ENCODE measurements at places on chromosomes 16 and 17.

DNA sequence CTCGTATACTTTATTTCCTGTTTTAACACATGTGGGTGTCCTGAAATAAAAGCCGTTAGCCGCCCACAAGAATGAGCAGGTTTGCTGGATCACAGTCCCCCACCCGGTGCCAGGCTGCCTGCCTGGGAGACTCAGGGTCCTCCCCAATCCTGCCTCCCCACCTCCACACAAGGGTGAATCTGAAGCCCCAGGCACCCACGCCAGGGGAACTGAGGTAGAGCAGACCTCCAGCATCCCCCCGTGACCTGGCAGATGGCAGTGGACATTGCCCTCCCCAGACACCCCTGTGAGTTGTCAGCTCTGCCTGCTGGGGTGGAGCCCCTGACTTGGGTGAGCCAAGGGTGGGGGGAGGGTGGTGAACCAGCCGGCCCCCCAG, 114.8 kb downstream of the METRNL start:
- no peak for DNase-seq

DNA sequence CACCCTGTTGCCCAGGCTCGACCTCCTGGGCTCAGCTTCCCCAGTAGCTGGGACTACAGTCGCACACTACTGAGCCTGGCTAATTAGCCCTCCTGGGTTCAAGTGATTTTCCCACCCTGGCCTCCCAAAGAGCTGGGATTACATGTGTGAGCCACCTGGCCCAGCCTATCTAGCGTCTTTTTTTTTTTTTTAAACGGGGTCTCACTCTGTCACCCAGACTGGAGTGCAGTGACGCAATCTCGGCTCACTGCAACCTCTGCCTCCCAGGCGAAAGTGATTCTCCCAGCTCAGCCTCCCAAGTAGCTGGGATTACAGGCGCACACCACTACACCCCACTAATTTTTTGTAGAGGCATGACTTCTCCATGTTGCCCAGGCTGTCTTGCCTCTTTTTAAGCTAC, 33.3 kb downstream of the GLG1 start:
- DNase-seq, result no peak

GRCh38 chr16:25235991-25236390, 19.2 kb downstream of the AQP8 start:
- no peak for DNase-seq

DNA sequence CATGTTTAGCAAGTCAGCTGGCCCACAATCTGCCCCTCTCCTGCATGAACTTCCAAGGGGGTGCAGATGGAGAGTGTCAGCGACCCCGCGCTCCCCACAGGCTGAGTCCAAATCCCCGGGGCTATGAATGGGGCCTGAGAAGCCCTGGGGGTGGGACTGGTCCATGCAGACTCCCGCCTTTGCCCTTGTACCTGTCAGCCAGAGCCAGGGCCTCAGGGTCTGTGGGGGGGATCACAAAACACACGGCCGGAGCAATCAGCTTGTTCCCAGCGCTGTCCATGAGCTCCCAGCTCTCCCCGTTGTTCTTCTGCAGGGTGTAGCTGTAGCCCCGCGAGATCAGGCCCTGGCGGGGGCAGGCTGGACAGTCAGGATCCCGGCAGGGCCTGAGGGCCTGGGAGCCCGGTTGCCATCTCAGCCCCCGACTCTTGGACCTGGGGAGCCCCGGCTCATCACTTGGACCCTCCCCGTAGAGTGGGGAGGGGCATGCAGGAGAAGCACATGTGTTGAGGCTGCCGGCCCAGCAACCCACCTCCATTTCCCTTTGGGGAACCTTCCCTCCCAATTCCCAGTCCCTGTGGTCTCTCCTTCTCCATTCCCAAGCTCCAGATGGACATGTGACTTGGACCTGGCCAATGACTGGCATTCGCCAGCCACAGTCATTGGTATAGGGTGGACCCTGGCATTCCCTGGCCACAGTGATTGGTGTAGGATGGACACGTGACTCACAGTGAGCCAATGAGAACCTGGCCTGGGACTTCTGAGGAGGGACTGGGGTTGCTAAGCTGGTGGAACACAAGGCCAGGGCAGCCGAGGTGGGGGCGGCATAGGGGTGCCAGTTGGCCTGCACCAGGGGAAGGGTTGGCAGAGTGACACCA, 42.4 kb downstream of the PPL start:
- DNase-seq, result no peak

- peak; percentile 80 for DNase-seq
Observed at GRCh38 chr17:76714822-76715495, 4.2 kb upstream of the MXRA7 start.

DNA sequence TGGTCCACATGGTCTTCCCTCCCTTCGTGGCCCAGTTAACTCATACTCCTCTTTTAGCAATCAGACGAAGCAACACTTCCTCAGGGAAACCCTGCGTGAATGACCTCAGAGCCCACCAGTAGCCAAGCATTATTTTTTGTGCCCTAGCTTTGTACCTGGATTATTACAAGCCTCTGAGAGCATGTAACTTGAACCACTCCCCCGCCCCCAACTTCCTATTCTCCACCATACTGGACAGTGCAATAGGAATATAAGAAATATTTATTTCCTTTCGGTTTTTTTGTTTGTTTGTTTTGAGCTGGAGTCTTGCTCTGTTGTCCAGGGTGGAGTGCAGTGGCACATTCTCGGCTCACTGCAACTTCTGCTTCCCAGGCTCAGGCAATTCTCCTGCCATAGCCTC, 2.9 kb downstream of the CPPED1 start:
- no peak for DNase-seq

GRCh38 chr17:18925187-18925586, 26.8 kb upstream of the SLC5A10 start:
- no peak for DNase-seq

- DNase-seq, result no peak
Observed at GRCh38 chr16:80023865-80024264, 423.3 kb upstream of the MAF start.

DNA sequence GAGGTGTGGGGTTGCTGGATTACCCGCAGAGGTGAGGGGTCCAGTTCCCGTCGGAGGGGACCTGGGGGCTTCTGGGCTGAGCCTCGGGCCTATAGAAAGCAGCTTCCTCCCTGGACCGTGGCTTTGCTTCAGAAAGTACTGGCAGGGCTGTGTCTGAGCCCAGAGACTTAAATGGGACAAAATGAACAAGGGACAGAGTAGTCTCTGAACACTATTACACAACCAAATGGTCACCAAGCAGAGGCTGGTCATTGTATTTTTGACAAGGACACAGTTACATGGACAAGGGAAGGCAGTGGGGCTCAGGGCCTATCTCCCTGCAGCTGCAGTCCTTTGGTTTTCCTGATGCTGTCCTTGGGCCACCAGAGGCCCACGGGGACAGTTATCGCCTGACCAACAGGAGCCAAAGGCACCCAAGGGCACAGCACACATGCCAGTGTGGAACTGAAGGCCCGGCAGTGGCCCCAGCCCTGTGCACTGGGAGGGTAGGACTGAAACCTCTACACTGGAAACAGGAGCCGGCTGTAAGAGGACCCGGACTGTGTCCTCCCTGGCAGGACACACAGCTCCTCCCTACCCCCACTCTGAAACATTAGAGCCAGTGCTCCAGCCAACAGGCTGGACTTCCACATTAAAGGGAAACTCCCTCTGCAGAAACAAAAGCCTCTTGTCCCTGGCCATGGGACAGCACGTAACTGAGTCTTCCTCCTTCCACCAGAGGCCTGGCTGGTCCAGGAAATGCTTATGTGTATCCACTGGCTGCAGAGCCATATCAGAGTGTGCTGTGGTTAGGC, 26.0 kb upstream of the ERN1 start:
- peak; percentile 69 for DNase-seq

DNA sequence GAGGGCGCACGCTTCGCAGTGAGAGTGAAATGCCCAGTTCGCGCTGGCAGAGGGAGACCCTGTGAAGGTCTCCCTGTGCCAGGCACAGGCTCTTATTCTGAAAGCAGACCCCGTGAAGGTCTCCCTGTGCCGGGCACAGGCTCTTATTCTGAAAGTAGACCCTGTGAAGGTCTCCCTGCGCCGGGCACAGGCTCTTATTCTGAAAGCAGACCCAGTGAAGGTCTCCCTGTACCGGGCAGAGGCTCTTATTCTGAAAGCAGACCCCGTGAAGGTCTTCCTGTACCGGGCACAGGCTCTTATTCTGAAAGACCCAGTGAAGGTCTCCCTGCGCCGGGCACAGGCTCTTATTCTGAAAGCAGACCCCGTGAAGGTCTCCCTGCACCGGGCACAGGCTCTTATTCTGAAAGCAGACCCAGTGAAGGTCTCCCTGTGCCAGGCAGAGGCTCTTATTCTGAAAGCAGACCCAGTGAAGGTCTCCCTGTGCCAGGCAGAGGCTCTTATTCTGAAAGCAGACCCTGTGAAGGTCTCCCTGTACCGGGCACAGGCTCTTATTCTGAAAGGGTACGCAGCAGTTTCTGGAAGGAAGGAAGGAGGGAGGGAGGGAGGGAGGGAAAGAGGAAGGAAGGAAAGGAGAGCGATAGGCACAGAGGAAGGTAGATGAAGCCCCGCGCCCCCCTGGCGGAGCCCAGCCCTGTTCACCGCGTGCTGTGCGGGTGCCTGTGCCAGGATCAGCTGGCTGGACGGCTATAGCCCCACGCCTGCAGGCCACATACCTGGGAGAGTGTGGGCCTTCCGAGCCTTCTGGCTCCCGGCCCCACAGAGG, 55.3 kb downstream of the WDR45B start:
- DNase-seq, result peak; percentile 69

DNA sequence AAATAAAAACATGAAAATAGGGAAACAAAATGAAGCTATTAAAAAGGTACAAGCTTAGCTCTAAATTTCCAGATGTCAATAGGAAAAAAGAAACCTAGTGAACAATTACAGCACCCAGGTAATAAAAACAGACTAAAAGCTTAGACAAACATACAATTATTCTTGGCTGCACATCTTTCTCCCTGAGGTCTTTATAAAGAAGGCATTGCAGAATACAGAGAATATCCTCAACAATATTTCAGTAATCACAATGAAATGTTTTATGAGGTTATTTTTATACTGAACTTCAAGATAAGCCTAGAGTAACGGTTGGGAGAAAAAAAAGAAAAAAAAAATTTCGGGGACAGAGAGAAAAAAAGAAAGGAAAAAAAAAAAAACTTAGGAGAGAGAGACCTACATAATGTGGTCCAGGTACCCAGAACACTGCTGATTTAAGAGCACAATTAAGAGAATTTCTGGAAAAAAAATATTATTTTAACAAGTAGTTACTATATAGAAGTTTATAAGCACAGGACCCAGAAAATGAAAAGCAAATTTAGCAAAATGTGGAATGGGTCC, 26.5 kb downstream of the KANSL1 start:
- DNase-seq, result no peak

DNA sequence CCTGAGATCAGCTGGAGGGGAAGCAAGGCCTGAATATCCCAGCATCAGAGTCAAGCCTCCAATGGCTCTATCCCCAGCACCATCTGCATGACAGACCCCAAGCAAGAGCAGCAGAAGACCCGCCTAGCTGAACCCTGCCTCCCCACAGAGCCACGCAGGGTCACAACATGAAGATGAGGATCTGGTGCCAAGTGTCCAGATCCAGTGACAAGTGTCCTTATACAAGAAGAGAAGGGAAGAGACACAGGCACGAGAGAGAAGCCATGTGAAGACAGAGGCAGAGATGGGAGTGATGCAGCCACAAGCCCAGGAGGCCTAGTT, 28.9 kb downstream of the TNFRSF13B start:
- DNase-seq, result no peak

GRCh38 chr17:83149761-83150251, 70.4 kb downstream of the METRNL start:
- DNase-seq, result no peak

DNA sequence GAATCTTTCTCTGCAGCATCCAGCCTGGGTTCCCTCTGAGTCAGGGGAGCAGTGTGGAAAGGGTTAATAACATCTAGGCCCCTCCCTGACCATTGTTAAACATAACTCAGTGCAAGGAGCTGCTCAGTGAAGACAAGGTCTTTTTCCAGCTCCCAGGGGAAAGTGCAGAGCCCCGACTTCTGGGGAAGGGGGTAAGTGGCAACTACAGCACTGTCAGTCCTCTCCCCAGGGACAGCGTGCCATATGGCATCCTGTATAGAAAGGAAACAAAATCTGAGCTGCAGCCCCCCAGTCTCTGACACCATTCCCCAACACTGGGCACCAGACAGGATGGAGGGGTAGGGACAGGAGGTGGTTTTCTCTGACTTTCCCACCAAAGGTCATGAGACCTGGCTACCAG, 7.8 kb downstream of the MRPL27 start:
- DNase-seq, result no peak

GRCh38 chr16:66260522-66261254, 105.8 kb upstream of the CDH5 start:
- DNase-seq, result peak; percentile 32

GRCh38 chr17:39765175-39765574, 27.4 kb downstream of the GRB7 start:
- DNase-seq, result no peak

GRCh38 chr16:83233153-83233552, 574.6 kb upstream of the HSBP1 start:
- no peak for DNase-seq

- DNase-seq, result peak; percentile 64
Observed at GRCh38 chr17:38705803-38706504, 881 bp downstream of the MLLT6 start.

- no peak for DNase-seq
Observed at GRCh38 chr16:66574531-66574930, 4.7 kb upstream of the CMTM2 start.

DNA sequence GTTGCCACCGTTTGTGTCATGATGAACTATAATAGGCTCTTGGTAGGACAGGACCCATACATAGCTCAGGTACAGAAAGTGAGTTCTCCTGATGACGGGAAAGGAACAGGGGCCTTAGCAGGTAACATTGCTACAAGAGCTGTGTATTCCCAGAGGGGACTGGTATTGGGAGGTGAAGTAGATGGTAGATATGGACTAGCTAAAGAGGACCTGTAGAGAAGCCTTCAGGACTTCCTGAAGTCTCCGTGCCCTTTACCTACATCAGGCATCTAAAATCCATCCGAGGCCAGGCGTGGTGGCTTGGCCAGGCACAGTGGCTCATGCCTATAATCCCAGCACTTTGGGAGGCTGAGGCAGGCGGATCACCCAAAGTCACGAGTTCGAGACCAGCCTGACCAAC, 12.7 kb upstream of the SMARCD2 start:
- no peak for DNase-seq

- no peak for DNase-seq
Observed at GRCh38 chr16:24382762-24383407, 126.8 kb downstream of the CACNG3 start.

DNA sequence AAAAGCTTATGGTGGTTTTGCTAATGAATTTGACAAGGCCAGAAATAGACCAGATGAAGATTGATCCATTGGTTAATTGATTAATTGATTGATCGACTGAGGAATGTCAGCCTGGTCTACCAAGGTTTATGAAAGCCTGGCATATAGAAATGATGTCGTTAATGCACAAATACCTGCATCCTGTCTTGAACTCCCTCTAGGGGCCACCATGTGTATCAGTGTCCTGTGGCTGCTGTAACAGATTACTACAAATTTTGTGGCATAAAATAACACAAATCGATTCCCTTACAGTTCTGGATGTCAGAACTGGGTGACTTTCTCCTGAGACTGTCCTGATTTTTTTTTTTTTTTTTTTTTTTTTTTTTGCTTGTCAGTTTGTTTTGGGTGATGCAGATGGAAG, 553.2 kb downstream of the MAF start:
- DNase-seq, result no peak

GRCh38 chr17:7922845-7923628, 6.6 kb downstream of the KCNAB3 start:
- peak; percentile 91 for DNase-seq
